Hematopoietic multipotent progenitor cell treated with erythropoietin and hydrocortisone succinate and interleukin-3 and kit ligand, for 8 days (in vitro differentiated cells): ENCODE measurements at places on chromosomes 4 and X.

DNA sequence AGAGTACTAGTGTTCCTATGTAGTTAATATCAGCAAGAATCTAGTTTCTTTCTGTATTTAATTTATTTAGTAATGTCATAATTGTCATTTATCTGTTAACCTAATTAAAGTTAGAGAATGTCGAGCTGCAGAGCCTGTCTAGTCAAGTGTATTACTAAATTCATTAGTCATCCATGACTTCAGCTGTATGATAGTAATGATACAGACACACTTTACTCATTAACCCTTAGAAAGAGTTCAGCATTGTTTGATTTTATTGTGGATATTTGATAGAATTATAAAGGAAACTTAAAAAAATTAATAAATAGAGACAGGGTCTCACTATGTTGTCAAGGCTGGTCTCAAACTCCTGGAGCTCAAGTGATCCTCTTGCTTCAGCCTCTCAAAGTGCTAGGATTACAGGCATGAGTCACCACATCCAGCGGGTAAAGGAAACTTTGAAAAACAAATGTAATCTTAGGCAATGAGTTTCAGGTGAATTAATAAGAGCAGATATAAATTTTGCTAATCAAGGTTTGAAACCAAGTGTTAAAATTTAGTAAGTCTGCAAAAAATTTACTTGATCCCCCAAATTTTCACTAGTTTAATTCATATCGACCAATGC lies 110.6 kb downstream of the ANK2 start:
- no peak for DNase-seq

DNA sequence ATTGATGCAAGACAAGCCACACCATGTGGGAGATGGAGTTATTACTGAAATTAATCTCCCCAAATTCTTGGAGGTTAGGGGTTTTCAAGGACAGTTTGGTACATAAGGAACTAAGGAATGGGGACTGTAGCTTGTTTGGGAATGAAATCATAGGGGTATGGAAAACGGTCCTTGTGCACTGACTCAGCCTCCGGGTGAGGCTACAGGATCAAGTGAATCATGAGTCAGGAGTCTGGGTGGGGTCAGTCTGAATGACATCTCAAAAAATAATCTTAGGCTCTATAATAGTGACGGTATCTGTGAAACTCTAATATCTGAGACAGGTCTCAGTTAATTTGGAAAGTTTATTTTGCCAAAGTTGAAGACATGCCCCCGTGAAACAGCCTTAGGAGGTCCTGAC lies 128.5 kb upstream of the CYSLTR1 start:
- no peak for DNase-seq

DNA sequence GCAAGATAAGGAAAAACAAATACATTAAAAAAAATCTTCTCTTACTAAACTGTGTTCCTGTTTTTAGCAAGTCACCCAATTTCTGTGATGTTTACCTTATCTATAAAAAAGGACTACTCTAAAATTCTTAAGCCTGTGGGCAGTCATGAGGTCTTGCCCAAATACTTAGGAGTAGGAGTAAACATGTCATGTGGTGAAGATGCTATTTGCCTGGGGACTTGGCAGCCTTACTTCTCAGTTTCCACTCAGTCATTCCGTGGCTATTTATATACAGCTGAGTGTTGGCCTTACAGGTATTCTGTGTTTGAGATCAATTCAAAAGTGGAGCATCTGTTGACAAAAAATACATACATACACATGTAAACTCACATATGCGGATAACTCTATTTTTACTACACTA lies 89.9 kb upstream of the TLR2 start:
- DNase-seq, result peak; percentile 29

DNA sequence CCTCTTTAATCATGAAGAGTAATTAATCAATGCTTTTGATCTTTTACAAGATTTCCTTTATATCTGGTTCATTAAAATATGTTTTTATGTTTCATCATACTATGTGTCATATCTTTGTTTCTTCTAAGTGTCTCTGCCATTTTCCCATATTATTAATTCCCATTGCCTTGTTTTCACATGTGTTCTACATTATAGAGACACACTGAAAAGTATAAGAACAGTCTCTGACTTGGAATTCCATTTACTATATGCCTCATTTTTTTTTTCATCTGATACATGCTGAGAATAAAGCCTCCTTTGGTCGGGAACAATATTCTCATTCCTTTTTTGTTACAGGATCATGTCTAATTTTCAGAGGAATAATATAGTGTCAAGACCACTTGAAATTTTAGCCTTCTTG lies 4.3 kb downstream of the BANK1 start:
- DNase-seq, result no peak

GRCh38 chrX:138711399-138712347 lies at the start of gene FGF13:
FGF13 (minus strand) TSS chrX:138711717; CDS start chrX:138711003, 714 bp downstream.
- DNase-seq, result no peak

GRCh38 chr4:168978001-168978700 lies 31.9 kb downstream of the CBR4 start:
- DNase-seq, result no peak

- no peak for DNase-seq
Measured at GRCh38 chr4:23885943-23886590, 3.8 kb downstream of the PPARGC1A start.

- DNase-seq, result no peak
Measured at GRCh38 chr4:133694416-133694815, 507.2 kb downstream of the PABPC4L start.

DNA sequence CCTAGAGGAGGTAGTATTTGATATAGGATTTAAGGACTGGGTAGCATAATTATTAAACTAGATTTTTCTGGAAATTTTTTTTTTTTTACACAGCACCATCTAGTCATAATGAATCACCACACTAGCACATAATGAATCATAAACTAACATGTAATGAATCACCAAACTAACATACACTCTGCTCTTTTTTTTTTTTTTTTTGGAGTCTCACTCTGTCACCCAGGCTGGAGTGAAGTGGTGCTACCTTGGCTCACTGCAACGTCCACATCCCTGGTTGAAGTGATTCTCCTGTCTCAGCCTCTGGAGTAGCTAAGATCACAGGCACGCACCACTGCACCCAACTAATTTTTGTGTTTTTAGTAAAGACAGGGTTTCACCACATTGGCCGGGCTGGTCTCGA lies 92.5 kb downstream of the FAM13A start:
- DNase-seq, result no peak

- DNase-seq, result no peak
Measured at GRCh38 chrX:54479136-54480111, 16.6 kb downstream of the FGD1 start.

DNA sequence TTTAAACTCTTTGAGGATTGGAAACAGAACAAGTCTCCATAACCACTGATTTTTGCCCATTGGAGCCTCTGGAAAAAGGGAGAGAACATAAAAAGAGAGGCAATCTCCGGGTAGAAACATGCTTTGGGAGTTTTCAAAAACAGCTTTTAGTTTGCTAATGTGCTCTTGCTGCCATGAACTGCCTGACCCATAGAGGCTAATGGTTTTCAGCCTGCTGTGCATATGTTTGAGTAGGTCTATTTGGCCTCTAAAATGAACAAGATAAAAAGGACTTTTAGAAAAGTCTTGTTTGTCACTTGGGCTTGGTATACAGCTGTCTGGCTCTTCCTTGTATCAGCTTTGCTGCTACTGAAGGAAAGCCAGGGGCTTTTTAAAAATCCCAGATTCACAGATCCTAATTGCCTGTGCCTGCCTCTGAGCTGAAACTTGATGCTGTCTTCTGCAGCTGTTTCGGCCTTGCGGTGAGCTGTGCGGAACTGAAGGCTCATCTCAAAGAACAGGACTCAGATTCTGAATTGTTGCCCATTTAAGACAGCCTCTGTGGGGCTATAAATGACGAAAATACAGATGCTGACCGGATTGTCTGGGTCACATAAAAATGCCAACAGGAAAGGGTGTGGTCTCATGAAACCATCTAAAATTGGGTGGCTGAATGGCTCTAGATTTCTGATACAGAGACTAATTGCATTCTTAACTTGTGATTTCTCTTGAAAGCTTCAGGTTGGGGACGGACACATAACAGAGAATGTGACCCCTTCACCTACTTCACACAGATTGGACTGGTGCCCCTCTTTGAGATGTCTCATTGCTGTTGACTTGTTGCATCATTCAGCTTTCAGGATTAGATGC lies 18.4 kb upstream of the ZNF41 start:
- no peak for DNase-seq

DNA sequence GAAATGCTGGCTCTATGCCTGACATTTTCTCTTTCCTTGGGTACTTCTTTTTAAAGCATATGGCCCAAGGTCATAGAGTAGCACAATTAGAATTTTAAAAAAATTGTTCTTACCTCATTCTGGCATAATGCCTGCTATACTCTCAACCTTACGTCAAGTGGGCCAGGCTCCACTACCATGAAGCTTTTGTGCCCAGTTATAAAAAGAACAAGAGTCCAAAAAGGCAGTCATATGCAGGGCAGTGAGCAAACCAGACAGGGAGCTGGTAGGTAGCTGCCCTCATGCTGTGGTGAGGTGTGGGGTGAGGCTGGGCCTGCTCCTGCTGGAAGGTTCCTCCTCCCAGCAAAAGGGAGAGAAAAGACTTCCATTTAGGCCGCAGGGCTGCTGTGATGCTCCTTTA lies 64.4 kb upstream of the UCP1 start:
- no peak for DNase-seq

DNA sequence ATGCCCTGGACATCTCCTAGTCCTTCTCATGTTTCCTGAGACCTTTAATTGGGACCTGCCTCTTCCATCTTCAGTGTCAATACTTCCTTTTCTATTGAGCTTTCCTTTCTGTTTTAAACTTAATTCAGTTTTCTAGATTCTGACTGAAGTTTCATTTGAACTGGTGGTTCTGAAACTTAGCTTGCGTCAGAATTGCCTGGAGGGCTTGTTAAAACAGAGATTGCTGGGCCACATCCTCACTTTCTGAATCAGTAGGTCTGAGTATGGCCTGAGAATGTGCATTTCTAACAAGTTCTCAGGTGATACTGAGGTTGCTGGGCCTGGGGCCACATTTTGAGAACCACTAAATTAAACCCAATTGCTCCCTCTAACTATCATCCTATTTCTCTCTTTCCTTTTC lies 152.1 kb upstream of the DGKK start:
- DNase-seq, result no peak

DNA sequence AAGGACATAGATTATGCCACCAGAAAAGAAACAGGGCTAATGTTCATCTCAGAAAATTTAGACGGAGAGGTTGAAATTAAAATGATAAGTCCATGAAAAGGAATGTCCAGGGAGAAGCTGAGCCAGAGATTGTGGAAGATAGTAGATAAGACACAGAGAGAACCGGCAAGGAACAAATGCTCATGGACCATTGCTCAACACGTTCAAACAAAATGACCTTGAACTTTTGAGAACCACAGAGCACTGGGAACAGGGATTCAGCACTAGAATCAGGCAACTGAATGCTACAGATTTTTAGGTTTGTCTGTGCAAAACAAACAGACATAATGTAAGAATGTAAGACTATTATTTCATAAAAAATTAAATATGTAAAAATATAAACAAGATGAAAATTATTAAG lies 206.3 kb downstream of the PDGFC start:
- no peak for DNase-seq

DNA sequence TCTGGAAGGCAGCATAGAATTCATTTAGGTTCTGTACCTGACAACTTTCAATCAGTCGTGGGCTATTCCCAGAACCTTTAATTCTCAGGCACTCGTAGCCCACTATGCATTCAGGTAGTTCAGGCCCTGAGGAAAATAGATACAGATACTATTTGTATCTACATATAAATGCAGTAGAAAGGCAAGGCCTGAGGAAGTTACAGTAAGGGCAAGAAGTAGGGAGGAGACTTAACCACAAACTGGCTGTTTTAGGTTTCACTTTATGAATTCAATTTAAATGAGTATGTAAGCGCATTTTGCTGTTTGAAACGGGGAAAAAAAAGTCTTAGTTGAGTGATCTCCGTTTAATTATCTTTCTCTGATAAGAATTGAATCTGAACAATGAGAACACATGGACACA lies 529.4 kb upstream of the ATOH1 start:
- DNase-seq, result no peak

- peak; percentile 88 for DNase-seq
Measured at GRCh38 chrX:65697915-65698796, 30.7 kb downstream of the MSN start.

DNA sequence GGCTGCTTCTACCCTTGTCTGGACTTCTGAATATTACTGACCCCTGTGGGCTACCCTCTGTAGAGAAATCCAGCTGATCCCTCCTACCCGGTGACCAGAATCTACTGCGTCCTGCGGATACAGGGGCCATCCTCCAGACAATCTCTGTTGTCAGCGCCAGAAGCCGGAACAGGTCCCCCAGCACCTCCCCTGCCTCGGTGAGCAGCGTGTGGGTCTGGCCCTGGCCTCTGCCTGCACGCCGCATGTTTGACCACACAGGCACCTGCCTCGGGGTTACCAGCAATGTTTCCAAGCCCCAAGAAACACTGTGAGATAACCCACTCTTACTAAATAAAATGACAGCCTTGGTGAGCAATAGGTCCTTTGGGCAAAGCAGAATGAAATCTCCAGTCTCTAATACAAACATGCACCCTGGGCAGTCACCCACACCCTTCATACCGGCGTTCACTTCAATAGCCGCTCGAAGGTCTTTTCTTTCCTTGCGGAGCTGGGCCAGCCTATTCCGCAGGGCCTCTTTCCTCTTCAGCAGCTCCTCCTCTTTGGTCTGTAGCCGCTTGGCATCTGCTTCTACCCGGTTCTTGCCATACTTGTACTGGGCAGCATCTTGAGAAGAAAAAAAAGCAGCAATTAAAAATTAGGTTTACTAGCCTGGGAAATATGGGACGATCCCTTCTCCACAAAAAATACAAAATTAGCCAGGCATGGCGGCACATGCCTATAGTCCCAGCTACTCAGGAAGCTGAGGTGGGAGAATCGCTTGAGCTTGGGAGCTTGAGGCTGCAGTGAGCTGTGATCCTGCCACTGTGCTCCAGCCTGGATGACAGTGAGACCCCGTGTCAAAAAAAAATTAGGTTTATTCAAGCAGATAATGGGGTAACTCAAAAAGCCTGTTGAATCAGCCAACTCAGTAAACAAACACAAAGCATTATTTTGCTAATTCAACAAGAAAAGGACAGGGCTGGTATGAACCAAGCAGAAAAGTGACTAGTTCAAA lies 165.1 kb downstream of the AFAP1 start:
- DNase-seq, result no peak

GRCh38 chr4:7649741-7650531 lies 215.2 kb upstream of the PSAPL1 start:
- peak; percentile 37 for DNase-seq

DNA sequence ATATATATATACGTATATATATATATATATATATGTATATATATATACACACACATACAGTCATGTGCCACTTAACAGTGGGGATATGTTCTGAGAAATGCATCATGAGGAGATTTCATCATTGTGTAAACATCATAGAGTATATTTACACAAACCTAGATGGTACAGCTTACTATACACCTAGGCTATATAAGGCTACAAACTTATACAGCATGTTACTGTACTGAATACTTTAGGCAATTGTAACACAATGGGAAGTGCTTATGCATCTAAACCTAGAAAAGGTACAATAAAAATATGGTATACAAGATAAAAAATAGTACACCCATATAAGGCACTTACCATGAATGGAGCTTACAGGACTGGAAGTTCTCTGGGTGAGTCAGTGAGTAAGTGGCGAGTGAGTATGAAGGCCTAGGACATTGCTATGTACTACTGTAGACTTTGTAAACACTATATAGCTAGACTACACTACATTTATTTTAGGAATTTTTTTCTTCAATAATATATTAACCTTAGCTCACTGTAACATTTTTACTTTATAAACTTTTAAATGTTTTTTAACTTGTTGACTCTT lies 13.2 kb upstream of the CCSER1 start:
- no peak for DNase-seq
